ENCODE measurements at places on chromosomes 13 and 19.

GRCh38 chr13:67155898-67156722 is 74.0 kb downstream of the PCDH9 start:
- DNase-seq, result no peak

- peak; percentile 70 for DNase-seq
Observed at GRCh38 chr19:532561-533363, 1.2 kb downstream of the CDC34 start.

DNA sequence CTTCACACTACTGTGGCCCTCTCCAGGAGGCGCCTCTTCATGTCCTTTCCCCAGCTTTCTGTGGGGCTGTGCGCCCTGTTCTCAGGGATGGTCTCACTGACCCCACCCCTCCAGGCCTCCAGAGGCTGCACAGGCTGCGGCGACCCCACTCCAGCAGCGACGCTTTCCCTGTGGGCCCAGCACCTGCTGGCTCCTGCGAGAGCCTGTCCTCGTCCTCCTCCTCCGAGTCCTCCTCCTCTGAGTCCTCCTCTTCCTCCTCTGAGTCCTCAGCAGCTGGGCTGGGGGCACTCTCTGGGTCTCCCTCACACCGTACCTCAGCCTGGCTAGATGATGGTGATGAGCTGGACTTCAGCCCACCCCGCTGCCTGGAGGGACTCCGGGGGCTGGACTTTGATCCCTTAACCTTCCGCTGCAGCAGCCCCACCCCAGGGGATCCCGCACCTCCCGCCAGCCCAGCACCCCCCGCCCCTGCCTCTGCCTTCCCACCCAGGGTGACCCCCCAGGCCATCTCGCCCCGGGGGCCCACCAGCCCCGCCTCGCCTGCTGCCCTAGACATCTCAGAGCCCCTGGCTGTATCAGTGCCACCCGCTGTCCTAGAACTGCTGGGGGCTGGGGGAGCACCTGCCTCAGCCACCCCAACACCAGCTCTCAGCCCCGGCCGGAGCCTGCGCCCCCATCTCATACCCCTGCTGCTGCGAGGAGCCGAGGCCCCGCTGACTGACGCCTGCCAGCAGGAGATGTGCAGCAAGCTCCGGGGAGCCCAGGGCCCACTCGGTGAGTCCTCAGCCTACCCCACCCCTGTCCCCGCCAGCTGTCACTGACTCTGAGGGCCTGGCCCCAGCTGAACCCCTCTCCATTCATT is 11.2 kb downstream of the ARHGAP33 start:
- no peak for DNase-seq

GRCh38 chr19:18349524-18350128 is 9.2 kb downstream of the PGPEP1 start:
- peak; percentile 88 for DNase-seq

DNA sequence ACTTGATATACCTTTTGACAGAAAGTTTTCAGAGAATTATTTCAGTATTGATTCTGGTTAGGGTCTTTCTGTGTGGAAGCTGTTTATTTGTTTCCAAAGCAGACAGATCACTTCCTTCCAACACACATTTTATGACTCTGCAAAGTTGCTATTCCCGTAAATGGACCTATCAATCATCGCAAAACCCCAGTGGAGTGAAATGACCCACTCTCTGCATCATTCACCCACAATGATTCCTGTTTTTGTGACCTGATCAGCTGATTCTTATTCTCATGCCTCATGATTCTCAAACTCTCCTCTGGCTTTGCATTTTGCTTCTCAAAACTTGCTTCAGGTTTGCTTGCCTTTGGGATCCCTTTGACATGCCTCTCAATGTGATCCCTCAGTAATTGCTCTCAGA is 453.7 kb downstream of the PCDH17 start:
- no peak for DNase-seq
